T follicular helper cell (primary cell): ENCODE measurements at places on chromosomes 2 and 18.
A peak's percentile ranks its signal among the peaks of the same experiment; 100 is the strongest.

DNA sequence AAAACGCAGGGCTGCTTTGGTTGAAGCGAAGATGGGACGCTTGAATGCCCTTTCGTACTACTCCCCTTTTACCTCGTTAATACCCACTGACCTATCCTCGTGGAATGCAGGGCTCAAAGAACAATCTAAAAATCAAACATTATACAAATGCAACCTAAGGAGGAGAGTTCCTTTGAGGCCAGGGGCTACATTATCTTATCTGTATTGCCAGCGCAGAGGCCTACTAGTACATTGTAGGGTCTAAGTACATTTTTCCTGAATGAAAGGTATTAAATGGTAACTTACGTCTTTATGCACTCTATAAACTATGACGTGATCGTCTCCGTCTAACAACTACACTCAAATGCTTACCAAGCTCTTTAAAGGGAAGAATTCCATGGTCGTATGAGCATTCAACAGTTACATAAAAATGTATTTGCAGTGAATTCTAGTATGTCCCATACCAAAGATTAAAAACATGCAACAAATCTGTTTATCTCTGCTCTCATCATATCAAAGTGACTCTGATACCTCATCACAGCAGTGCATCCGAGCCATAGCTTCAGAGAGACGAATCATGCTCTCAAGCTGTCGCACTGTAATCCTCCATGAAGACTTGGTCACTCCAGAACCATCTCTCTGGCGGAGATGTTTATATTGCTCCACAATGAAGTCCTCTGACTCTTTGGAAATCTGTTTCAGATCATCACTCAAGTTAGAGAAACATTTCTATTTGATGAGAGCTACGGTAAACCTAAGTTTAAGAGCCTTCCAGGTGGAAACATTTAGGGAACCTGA is 14.1 kb upstream of the LCT start:
- DNase-seq, result no peak

DNA sequence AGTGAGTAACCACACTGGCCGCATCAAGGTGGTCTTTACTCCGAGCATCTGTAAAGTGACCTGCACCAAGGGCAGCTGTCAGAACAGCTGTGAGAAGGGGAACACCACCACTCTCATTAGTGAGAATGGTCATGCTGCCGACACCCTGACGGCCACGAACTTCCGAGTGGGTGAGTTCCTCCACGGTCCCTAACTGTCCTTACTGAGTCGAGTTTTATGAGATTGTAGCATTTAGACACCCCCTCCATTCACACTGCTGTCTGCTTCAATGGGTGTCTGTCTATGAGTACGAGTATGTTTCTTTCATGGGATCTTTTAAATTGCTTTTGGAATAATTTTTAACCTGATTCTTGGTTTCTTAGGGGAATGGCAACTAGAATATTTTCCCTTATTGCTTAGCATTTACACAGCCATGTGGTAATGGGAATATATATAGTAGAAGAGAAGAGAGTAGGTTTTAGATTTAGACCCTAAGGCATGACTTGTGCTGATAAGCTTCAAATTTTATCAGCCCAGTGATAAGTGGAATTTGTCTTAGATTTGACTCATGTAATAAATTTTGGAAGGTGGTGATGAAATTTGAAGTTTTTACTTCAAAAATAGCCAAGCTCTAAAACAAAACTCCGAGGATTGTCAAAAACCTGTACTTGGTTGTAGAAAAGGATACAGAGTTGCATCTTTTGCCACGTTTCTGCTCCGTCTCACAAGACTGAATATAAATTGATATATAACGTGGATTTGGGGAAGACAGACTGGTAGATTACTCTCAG is 188.2 kb downstream of the LTBP1 start:
- no peak for DNase-seq

DNA sequence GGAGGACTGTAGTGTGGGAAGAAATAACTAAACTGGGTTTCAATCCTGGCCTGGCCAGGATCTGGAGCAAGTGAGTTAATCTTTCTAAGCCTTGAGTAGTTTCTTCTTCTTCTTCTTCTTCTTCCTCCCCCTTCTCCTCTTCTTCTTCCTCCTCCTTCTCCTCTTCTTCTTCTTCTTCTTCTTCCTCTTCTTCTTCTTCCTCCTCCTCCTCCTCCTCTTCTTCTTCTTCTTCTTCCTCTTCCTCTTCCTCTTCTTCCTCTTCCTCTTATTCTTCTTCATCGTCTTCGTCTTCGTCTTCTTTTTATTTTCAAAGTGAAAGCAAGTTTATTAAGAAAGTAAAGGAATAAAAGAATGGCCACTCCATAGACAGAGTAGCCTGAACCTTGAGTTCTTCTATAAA is 6.5 kb upstream of the IL1RN start:
- no peak for DNase-seq

- no peak for DNase-seq
These were observed 22.2 kb downstream of the LYG1 start for GRCh38 chr2:99278793-99279291.

- DNase-seq, result no peak
These were observed 103.6 kb downstream of the NXPH2 start for GRCh38 chr2:138676619-138677021.

- no peak for DNase-seq
These were observed 11.6 kb downstream of the PTPN4 start for GRCh38 chr2:119771331-119771730.

GRCh38 chr18:23662309-23663263 is at the start of gene ANKRD29:
ANKRD29 (minus strand) TSS chr18:23662911; CDS start chr18:23662730, 181 bp downstream.
- DNase-seq, result peak; percentile 24

DNA sequence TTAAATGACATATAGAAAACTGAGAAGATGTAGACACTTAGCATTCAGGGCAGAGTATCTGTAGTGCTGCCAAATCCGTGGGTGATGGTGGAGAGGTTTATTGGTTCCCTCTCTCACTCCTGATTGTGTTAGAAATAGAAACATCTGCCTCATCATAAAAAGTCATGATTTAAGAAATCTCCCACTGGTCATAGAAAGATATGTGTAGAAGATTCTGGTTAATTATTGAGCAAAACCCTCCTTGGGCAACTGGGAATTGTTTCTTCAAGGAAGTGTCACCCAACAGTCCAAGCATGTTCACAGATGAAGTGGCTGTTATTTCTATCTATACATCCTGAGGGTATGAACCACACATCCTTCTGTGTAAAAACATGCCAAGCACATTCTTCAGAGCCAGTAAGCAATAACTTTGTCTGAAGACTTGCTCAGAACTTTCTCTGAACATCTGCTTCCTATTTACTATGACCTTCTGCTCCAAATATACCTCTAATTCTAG is 33.6 kb upstream of the CHRNA1 start:
- no peak for DNase-seq

GRCh38 chr18:46518438-46518837 is 138.6 kb downstream of the LOXHD1 start:
- DNase-seq, result no peak

GRCh38 chr2:100046961-100047947 is 95.1 kb downstream of the AFF3 start:
- no peak for DNase-seq

- no peak for DNase-seq
These were observed 709 bp downstream of the PTPN2 start for GRCh38 chr18:12883372-12883683.

GRCh38 chr2:187988348-187988747 is 303.3 kb upstream of the GULP1 start:
- no peak for DNase-seq

- DNase-seq, result no peak
These were observed 58.1 kb upstream of the SLC66A3 start for GRCh38 chr2:11097038-11097720.

DNA sequence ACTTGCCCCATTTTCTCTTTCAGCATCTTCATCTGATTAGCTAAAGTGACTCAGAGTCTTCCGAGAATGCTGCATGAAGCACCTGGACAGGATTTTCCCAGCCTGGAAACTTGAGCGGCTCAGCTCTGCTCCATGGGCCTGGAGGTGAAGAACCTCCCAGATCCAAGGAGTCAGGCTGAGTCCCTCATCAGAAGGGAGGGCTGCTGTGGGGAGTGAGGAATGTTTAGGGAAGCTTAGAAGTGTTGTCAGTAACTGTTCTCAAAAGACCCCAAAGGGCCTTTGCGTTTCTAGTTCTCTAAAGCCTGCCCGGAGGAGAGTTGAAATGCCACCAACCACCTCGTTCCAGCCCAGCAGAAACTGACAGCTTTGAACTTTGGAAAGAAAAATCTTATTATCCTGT is 157.1 kb downstream of the CLIP4 start:
- no peak for DNase-seq

GRCh38 chr2:215358312-215358845 is 46.5 kb downstream of the ATIC start:
- DNase-seq, result no peak

GRCh38 chr2:58429014-58429875 is 188.1 kb upstream of the FANCL start:
- DNase-seq, result no peak

GRCh38 chr2:31888550-31888949 is 122.3 kb downstream of the MEMO1 start:
- no peak for DNase-seq

DNA sequence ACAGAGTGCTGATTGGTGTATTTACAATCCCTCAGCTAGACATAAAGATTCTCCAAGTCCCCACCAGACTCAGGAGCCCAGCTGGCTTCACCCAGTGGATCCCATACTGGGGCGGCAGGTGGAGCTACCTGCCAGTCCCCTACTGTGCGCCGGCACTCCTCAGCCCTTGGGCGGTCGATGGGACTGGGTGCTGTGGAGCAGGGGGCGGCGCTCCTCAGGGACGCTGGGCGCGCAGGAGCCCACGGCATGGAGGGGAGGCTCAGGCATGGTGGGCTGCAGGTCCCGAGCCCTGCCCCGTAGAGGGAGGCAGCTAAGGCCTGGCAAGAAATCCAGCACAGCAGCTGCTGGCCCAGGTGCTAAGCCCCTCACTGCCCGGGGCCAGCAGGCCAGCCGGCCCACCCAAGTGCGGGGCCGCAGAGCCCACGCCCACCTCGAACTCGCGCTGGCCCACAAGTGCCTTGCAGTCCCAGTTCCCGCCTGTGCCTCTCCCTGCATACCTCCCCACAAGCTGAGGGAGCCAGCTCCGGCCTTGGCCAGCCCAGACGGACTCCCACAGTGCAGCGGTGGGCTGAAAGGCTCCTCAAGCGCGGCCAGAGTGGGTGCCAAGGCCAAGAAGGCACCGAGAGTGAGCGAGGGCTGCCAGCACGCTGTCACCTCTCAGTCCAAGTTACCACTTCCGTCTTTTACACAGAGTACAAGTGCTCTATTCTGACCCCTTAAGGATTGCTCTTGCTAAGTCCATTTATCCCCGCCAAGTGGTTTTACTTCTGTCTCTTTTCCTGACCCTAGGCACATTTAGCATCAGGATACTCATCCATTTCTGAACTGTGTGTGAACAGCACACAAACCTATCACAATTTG is 1.7 kb upstream of the RPE start:
- DNase-seq, result no peak

- DNase-seq, result no peak
These were observed 258.4 kb downstream of the MEIS1 start for GRCh38 chr2:66693076-66693965.

DNA sequence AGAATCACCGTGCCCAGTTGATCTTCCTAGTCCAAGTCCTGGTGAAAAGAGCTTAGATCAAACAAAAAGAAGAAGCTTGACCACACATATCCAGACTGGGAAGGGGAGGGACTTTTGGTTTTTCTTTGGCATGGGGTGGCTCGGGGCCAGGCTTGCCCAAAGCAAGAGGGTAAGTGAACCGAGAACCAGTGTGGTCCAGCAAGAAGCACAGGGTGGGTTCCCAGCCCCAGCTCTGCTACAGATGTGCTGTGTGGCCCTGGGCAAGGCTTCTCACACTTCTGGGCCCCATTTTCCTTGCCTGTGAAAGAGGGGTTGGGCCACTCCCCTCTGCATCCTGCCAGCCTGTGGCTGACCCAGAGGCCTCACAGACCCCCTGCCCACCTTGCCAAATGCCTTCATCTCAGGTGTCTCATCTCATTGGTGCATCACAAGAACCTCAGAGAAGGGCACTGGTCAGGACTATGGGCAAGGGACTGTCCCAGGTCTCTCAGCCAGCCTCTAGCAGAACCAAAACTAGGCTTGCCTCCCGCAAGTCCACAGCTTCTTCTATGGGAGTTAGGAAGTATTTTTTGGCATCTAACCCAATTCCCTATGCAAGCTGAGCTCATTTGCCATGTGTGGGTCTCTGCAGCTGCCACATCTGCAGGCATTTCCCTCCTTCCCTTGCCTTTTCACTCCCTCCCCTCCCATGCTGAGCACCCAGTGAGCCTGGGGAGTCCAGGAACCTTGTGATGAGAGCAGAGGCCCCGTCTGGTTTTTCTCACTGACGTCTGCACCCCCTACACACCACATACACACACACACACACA is 6.9 kb downstream of the ATP6V1B1 start:
- DNase-seq, result no peak

DNA sequence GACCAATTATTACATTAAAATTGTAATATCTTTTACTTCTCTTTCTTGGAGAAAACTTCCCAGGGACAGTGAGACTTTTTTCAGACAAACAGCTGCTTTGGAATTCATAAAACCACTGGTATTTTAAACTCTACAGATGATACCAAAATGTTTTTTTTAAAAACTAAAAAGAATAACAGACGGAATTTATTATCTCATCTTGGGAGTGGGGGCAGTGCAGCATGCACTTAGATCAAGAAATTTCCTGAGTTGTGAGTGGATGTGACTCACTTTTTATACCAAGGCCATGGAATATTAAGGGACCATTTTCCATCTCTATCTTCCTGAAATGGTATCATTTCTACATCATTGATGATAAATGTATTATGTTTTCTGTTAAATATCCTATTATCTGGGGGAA is 422.8 kb upstream of the HNRNPA3 start:
- DNase-seq, result no peak

- DNase-seq, result no peak
These were observed 7.8 kb upstream of the NARS1 start for GRCh38 chr18:57629422-57629821.

DNA sequence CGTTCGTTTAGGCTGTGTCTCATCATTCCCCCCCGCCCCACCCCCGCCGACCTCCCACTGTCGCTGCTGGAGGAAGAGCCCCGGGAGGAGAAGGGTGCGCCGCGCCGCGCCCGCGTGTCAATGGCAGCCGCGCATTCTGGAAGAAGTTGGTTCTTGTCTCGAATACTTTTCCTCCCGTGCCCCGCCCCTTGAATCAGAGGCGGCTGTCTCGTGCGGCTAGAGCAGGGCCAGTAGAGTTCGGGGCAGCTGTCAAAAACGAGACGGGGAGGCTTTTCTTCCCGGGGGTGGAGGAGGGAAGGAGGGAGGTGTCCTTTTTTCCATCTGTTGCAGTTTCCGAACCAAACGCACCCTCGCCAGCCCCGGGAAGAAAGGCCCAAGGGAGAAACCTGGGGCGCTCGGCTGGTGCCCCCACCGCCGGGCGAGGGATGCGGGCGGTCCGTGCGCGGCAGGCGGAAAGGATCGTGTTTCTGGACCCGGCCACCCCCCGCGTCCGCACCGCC is 410 bp upstream of the TGIF1 start:
- DNase-seq, result peak; percentile 69

GRCh38 chr2:5869936-5870335 is 177.8 kb downstream of the SOX11 start:
- no peak for DNase-seq

GRCh38 chr2:196758474-196759377 is 40.8 kb downstream of the GTF3C3 start:
- DNase-seq, result no peak

DNA sequence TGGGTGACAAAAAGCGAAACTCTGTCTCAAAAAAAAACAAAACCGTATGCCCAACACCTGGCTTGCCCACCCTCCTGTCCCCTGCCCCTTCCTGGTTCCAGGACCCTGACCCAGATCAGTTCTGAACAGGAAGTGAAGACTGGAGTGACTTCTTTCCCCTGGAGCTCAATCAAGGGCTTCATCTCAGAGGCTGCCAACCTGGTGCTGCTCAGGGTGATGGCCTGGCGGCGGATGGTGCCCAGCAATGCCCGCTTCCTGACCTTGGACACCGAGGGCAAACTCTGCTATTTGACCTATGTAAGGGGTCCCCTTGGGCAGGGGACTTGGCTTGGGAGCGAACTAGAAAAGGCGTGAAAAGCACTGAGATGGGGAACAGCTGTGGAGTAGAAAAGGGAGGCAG is 5.9 kb downstream of the CATIP start:
- no peak for DNase-seq
